Renal cortex interstitium (tissue), 15 donors: ENCODE measurements at places on chromosomes 16 and 17. TPM values are rescaled to one million over a fixed set of nuclear protein-coding genes. Genes with fewer than 3 reads are reported as not detected.

The CSH2 gene
- polyA plus RNA-seq: 0.19 TPM

The ZFP90 gene
- polyA plus RNA-seq: 39.4 TPM

The RAB11FIP4 gene
- 14.2 TPM for polyA plus RNA-seq

The CES5A gene
- polyA plus RNA-seq: 0.06 TPM

The KRTAP1-5 gene
- not detected for polyA plus RNA-seq

GRCh38 chr16:89853306-89853993 is 19.9 kb upstream of the TCF25 start:
- DNase-seq: no peak

GRCh38 chr17:38428112-38428642 is at the start of gene ARHGAP23:
Gene ARHGAP23 (plus strand): TSS chr17:38428464. CDS start chr17:38428486, 22 bp downstream.
- DNase-seq: no peak

GRCh38 chr17:50354198-50354597 is 8.3 kb downstream of the XYLT2 start:
- no peak for DNase-seq

- no peak for DNase-seq
Measured at GRCh38 chr16:83109490-83110125, 482.8 kb downstream of the CDH13 start.
